ENCODE measurements at places on chromosomes 3 and 15.

DNA sequence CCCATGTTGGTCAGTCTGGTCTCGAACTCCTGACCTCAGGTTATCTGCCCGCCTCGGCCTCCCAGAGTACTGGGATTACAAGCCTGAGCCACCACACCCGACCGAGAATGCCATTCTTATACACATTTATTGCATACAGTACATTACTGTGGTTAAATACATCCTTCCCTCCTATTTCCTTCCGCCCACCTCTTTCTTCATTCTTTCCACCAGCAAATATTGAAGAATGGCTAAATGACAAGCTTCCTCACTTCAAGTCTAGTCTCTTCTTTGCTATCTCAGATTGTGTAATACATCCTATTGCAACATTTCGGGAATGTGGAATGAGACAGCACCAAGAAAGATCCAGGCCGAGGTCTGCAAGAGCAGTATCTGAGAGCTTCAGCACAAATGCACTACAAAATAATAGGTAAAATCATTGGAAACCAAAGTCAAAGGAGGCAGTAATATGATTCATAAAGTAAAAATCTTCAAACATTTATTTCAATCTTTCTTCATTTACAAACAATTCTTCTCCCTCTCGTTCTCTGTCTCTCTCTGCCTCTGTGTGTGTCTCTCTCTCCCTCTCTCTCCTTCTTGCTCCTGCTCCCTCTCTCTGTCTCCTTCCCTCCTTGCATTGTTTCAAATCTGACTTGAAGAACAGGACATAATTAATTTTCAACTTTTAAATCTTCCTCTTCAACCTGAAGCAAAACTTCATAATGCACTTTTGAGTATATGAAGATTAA, 94.7 kb upstream of the TGFBR2 start:
- DNase-seq, result peak; percentile 99

DNA sequence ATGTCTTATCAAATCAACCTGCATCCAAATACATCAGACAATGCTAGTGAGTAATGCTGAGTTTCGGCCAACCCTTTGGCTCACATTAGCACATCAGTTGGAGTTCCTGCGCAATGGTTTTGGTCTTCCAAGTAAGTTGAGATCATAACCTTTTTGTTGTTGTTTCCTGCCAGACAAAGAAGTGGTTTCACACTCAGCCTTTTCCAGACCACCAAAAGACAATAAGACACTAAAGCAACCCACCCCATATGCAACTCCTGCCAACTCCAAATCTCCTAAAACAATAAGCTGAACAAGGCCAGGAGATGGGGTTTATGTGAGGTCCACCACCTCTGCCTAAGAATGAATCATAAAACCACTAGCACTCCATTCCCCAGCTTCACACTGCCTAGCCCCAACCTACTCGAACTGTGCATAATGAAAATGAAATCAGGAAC, 177.0 kb downstream of the ERC2 start:
- DNase-seq, result peak; percentile 95

DNA sequence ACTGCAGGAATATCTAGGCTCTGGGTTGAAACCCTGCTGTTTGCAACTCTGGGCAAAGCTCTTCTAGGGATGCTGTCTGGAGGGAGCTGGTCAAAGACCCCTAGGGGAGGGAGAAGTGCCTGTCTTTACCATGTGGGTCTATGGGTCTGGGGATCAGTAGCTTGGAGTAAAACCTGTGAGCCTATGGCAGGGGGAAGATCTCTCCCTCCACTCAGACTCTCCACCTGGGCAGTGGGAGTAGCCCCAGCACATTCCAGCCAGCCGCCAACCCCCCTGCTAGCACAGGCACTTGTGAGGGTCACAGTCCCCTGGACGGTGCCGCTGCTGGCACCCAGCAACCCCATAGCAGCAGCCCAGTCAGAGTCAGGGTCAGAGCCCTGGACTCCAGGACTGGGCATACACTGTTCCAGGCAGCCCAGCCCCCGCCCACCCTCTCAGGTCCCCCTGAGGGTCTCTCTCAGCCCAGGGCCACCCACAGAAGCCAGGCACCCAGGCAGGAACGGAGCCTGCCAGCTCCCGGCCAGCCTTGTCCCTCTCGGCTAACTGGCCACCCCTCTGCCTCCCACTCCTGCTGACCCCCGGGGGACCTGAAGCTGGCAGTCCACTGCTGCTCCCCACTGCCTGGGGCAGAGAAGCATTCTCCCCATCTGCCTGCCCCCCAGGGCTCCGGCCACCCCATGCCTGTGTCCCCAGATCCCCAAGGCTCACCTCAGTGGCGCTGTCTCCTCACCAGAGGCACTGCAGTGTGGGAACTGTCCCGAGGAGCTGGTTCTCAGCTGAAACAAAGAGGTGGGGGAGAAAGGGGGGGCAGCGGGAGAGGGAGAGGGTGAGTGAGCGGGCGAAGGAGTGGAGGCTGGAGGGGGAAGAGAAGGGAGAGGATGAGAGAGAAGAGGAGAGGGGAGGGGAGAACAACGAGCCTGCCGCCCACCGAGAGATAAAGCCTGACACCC, 10.8 kb downstream of the GLYCTK start:
- DNase-seq, result no peak

DNA sequence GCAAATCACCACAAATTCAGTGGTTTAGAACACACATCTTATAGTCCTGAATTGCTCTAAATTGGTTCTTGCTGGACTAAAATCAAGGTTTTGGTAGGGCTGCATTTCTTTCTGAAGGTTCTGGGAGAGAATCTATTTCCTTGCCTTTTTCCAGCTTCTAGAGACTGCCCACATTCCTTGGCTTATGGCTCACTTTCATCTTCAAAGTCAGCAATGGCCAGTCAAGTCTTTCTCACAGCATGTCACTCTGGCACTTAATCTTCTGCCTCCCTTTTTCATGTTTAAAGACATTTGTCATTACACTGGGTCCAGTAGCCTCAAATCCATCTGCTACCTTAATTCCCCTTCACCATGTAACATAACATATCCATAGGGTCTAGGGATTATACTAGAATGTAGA, 149.0 kb downstream of the NEK10 start:
- peak; percentile 22 for DNase-seq

DNA sequence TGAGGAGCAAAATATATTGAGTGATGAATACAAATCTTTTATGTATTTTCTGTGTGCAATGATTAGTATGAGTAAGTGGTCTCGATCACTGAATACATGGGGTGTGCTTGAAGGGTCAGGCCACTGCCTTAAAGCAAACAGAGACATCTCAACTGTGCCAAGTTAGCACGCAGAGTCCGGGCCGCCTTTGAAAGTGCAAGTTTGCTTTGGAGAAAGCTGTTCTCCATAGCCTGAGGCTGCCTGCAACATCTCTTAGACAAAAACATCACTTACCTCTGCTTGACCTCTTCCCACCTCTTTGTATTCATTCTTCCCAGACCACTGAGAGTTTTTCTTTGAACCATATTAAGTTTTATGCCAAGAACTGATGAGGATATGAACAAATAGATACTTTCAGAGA, 267.0 kb downstream of the ZBTB20 start:
- DNase-seq, result no peak

DNA sequence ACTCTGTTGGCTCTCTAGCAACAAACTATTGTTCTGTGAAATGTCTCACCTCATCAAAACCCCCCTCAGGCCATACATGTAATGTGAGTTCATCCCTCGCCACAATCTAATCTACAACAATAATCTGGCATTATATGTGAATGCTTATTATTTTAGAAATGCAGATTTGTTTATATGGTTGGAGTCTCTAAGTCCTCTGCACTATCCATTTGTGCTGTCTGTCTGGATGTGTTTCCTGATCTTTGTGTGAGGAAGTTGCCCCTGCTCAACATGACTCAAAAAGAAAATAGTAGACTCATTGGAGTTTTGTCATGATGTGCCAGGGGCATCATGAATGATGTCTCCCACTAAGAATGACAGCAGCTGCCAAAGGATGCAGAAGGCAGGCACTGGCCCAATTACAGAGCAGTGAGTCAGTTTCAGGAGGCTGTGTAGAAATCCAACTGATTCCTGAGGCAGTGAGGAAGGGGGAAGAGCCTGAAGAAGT, 161.6 kb upstream of the PDZRN3 start:
- DNase-seq, result peak; percentile 97

GRCh38 chr3:64915778-64916177, 228.0 kb upstream of the ADAMTS9 start:
- DNase-seq, result peak; percentile 26

GRCh38 chr3:124207873-124208485, 216.1 kb upstream of the ROPN1 start:
- no peak for DNase-seq

DNA sequence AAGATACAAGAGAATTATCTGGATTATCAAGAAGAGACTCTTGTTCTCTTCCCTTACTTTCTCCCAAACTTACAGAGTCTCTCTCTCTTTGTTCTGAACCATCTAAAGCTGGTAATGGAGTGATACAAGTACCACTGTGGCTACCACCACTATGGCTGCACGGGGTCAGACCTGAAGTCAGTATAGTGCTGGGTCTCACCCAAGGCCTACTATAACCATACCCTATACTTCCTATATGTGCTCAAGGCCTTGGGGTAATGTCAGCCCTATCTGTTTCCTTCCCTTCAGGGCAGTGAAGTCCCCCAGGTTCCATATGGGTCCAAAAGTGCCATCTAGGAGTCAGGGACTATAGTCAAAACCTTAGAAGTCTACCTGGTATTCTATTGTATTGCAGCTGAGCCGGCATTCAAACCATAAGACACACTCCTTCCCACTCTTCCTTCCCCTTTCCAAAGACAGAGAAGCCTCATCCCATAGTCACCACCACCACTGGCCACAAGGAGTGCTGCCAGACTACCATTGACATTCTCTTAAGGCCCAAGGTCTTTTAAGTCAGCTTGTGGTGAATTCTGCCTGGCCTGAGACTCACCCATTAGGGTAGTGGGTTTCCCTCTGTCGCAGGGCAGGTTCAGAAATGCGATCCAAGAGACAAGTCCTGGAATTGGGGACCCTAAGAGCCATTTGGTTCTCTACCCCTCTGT, 615.0 kb upstream of the NECTIN3 start:
- DNase-seq, result no peak

DNA sequence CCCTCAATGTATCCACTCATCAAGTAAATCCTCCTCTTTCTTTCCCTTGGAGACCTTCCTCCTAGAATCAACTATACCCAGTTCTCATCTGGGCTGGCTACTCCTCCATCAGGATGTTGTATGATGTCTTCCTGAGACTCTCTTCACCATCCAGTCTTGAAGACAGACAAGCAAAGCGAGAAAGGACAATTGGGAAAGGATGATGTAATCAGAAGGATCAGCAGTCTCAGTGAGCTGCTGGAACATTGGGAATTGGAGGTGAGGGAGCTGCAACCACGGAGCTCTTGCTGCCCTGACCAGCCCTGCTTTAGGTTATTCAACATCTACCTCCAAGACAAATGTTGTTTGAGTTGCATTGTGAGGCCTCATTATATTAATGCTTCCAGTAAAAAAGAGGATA, 48.0 kb upstream of the UBP1 start:
- no peak for DNase-seq

GRCh38 chr15:51186891-51187290, 92.2 kb upstream of the TNFAIP8L3 start:
- DNase-seq, result no peak

DNA sequence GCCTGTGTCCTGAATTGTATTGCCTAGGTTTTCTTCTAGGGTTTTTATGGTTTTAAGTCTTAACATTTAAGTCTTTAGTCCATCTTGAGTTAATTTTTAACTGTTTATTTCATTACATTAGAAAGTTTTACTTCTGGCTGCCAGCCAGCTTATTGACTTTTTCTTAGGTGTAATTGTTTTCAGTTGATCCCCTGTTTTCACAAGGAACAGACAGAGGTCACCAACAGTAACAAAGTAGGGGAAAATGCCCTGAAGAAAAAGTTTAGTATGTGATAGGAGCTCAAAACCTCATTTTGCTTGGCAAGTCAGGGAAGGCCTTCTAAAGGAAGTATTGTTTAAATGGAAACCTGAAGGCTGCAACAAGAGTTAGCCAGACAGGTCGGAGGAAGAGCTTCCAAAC, 10.4 kb downstream of the WDR48 start:
- DNase-seq, result no peak

DNA sequence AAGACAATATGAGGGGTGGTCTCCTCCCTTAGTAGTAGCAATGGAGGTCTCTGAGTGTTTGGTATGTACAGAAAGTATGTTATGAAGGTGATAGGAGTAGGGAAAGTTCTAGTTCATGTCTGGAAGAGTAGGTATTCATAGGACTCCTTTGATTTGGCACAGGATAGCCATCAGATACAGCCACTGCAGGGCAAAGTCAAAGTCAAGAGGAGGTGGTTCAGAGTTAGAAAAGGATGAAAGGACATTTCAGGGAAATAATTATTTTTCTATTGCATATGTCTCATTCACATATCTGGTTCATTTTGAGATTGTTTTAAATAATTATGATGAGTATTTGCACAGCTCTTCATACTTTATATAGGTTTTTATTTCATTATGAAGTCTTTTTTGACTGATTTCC, 381.1 kb downstream of the MFSD1 start:
- no peak for DNase-seq

- peak; percentile 34 for DNase-seq
Observed at GRCh38 chr3:4716706-4717362, 223.7 kb downstream of the ITPR1 start.

DNA sequence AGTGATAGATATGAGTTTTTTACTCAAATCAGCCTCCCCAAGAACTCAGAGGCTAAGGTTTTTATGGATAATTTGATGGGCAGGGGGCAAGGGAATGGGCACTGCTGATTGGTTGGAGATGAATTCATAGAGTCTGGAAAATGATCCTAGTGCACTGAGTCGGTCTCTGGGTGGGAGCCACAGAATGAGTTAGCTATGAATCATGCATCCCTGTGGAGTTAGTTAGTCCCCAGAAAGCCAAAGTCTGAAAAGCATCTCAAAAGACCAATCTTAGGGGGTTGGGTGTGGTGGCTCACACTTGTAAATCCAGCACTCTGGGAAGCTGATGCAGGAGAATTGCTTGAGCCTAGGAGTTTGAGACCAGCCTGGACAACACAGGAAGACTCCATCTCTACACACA, 516.1 kb downstream of the AGBL1 start:
- DNase-seq, result no peak

GRCh38 chr3:61371123-61371522, 119.9 kb upstream of the FHIT start:
- DNase-seq, result no peak

DNA sequence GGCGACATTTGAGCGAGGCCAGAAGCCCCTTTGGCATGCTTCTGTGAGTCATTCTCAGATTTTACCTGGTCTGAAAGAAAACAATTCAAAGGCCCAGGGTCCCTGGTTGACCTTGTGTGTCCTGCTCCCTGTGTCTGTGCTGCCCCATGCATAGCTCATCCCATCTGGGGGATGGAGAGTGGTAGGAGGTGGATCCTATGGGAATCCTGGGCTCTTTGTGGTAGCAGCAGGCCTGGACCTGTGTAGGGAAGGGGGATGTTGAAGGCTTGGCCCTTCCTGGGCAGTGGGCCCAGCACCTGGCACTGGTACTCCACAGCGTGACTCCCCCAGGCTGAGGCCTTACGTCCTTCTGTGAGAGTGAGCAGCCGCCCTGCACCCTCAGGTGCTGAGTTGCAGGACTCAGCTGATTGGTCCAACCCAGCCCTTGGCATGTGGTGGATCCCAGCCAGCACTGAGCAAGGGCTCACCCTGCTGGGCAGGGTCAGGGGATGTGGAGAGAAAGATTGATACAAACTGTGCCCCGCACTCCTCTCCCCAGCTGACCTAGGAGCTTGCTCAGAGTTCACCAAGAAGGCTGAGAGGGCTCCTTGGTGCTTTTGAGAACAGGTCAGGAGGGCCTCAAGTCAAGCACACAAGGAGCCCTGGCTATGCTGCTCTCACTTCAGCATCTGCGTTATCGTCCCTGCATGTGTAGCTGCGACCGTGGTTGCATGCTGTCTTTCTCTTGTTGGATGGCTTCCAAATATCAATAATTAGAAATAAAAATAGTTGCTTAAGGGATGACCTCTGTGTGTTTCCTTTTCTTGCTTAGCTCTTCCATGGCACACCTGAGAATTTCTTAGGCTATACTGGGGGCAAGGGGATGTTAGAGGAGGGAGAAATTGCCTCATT, 21.4 kb upstream of the JMJD7 start:
- no peak for DNase-seq

All from fibroblast of the aortic adventitia (primary cell).